ENCODE measurements at places on chromosomes 1 and 21.

DNA sequence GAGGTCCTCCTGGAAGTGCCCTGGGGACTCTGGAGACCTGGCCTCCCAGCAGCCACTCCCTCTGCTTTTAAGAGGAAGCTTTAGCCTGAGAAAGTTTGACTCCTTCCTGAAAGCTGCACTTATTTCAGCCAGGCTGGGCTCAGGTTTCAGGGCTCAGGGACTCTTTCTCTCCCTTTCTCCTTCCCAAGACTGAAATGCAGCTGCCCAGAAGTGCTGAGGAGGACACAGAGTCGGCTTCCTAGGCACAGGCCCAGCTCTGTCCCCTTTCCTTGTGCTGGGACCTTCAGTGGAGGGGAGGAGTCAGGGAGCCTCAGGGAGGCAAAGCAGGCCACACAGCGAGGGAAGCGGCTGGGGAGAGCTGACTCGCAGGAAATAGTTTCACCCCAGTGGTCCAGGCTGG is 137.3 kb downstream of the NAV1 start:
- DNase-seq = no peak

DNA sequence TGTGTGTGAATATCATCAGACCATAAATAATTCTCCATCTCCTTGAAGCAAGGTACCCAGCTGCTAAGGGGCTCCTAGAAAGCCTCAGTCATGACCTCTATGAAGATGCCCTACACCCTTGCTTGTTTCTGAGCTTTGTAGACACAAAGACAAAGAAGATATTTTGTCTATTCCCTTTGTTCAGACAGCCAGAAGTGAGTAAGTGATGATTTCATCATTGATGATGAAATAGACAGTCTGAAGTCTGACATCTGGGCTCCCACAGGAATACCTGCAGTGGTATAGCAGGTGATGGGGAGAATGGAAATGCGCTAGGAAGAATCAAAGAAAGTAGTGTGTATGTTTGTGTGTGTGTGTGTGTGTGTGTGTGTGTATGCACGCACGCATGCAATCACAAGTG is 82.2 kb upstream of the DPT start:
- DNase-seq = no peak

GRCh38 chr1:31196685-31197084 is 43.0 kb downstream of the NKAIN1 start:
- no peak for DNase-seq

DNA sequence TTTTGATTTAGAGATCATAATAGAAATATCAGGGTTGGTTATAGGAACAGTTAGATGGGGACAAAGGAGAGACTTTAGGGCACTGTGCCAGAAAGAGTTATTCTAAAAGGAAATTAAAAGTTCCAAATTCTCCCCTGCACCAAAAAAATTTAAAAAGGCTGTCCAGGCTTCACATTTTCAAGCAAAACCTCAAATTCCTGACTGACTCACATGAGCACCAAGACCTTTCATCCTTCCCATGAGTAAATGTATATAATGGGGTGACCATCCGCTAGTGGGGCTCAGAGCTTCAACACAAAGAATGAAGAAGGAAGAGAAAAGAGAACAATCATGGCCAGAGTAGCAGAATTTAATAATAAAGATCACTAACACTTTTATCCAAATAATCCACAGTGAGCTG is 131.6 kb upstream of the MROH9 start:
- DNase-seq = no peak

- DNase-seq = no peak
Observed at GRCh38 chr1:29196863-29197589, 15.3 kb upstream of the SRSF4 start.

GRCh38 chr1:34460193-34460592 is 283.5 kb downstream of the C1orf94 start:
- DNase-seq = peak; percentile 37

DNA sequence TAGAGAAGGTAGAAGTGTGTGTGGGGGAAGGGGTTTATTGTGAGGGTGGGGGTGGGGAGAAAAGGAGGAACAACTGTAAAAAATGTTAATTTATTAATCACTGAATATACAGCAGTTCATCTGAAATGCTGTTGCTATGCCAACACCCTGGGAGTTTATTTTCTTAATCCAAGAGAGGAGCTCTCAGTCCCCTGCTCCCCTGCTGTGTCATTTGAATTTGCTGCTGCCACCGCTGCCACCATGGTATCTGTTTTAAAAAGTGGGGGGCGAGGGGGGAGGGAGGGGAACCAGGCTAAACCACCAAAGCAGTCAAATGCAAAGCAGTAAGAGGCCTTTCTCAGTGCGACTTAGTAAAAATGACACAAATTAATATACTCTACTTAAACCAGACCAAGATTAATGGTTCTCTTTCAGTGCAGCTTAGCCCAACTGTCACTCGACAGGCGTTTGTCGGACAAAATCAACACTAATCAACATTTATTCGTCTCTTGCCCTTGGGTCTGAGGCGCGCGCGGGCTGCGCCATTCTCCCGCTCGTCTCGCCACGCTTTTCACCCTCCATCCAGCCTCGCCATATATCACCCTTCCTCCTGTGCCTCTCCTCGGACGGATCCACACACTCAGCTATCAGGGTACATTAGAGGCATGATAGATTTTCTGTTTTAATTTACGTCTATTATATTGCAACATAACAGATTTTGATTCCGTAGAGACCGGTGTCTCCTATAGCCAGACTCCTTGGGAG is 76.2 kb downstream of the PBX1 start:
- no peak for DNase-seq

DNA sequence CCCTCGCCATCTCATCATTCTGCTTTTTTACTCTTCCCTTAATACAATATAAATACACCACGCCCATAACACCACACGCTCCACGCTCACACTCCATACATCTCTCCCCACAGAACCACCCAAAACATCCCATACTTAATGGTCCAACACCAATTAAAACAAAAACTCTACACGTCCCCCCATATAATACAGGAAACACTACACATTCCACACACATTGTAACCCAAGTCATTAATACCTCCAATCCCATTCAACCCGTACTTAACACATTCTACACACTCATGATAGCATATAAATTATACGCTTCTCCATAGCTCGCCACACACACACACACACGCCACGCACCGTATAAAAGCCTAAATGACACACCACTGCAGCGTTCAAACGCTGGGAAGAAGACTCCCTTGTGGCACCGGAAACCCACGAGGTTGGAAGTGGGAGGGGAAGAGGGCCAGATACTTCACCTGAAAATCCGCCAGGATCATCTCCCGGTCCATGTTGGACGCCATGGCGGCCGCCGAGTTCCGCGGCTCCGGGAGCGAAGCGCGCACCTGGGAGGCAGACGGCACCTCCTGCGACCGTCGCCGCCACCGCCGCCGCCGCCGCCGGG is 659 bp downstream of the FAF1 start:
- peak; percentile 41 for DNase-seq

GRCh38 chr1:12078938-12079861 is 16.1 kb downstream of the TNFRSF8 start:
- peak; percentile 74 for DNase-seq

DNA sequence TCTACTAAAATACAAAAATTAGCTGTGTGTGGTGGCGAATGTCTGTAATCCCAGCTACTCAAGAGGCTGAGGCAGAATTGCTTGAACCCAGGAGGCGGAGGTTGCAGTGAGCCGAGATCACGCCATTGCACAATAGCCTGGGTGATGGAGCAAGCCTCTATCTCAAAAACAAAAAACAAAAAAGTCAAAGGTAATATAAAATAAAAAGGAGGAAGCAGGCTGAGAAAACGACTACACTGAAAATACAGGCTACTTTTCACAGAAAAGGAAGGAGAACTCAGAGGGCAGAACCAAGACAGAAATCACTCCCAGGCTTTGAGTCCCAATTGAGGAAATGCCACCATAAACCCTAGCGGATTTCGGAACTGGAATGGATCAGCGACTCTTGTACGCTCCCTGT is 5.9 kb upstream of the A3GALT2 start:
- DNase-seq = no peak

DNA sequence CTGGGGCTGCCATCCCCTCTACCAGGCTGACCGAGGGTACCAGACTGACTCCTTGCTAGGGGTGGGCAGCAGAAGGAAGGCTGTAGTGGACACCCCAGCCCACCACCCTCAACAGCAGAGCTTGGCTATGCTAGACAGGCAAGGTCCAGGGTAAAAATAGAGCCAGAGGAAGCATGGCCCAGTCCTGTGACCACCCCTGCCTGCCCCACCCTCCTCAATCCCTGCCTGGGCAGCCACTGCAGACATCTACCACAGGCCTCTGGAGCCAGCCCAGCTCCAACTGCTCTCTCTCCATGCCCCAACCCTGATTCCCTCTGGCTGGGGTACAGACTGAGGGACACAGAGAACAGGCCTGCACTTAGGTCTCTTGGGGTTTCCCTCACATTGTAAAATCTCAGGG is 1.7 kb downstream of the S100A1 start:
- DNase-seq = no peak

DNA sequence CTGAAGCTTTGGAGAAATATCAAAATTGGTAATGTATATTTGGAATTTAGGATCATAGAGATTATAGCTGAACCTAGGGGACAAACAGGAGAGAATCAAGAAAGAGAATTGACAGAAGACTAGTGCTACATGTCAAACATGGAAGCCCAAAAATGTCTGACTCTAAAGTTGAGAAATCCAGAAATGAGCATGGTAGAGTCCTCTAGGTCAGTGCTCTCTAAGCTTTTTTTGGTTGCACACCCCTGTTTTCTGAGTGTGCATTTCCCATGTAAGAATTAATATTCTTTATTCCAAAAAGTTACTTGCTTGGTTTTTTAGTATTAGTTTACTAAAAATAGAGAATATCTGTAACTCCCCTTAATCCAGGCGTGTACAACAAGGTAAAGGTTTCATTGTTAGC is 25.6 kb downstream of the NFYC start:
- DNase-seq = no peak

DNA sequence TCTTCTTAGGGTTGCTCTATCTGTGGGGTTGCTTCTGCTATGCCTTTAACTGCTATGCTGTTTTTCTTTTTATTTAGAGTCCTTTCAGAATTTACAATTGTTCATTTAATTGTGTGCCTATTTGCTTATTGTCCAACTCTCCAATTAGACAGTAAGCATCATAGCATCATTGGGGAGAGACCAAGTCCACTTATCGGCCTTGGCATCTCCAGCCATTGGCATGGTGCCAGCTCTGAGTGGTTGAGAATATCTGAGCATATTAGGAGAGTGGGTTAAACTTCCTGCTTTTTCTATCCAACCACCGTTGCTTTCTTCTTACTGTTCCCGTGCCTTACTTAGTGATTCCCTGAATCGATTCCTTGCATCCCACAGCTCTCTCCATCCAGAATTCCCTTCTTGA is 535.0 kb downstream of the AJAP1 start:
- DNase-seq = no peak

- no peak for DNase-seq
Observed at GRCh38 chr21:36966821-36967768, 626 bp upstream of the HLCS start.

GRCh38 chr1:159752135-159752580 is 28.6 kb upstream of the DUSP23 start:
- DNase-seq = no peak

DNA sequence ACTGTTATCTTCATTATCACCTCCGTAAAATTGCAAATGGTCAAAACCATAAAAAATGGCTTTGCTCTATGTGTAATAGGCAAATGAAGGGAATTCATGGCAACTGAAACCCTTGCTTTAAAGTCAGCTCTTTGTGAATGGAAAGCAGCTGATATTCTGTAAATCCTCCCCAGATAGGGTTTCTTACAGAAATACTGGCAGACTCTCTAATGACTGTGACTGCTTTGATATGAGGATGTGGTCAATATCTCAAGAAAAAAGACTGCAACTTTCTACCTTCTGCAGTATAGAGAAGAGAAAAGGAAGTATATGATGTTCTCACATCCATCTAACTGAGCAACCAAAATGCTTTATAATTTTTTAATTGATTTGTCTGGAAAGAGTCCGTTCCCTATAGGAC is 193.1 kb downstream of the ST6GALNAC3 start:
- DNase-seq = no peak

DNA sequence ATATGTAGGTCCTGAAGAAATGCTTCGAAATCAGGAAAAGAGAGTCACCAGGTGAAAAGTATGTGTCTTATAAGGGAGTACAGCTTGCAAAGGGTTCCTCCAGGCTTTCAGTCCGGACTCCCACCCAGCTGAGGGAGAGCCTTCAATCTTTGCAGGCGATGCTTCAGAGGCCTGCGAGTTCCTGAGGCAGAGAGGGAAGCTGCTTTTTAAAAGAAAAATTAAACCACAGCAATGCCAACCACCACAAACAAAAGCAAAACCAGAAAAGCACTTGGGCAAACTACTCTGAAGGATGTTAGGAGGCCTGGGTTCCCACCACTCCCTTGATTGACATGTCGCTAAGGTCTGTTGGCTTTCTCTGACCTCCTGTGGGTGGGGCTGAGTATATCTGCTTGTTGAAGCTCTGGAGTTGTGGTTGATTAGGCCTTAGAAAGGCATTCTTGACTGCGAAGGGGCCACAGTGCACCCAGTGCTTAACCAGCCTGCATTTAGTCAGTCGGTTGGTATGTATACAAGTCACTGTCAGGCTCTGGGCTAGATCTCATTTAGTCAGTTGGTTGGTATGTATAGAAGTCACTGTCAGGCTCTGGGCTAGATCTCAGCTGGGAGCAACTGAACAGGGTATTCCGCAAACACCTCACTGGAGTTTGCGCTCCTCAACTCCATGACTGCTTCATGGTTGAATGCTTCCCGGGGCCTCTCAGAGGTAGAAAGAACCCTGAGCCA is 1.2 kb downstream of the NIPAL3 start:
- DNase-seq = no peak

DNA sequence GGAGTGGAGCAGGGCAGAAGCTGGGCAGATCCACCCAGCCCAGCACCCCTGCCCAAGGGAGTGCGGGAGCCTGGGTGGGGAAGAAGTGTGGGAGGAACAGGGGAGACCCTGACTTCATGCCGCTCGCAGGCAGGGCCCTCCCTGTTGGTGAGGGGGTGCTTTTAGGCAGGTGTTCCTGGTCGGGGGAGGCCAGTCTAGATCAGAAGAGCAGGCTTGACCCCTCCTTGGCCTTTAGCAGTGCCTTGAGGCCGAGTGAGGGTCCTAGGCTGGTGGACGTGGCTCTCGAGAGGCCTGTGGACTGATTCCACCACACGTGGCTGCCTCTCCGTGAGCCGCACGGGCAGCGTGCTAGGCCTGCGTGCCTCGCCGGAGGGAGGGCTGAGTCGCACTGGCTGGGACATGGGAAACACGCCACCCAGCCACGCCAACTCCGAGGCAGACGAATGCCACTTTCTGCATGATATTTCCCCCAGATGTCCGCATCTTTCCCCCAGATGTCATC is 19.4 kb upstream of the COL18A1 start:
- no peak for DNase-seq

- peak; percentile 77 for DNase-seq
Observed at GRCh38 chr1:154608397-154609270, 648 bp upstream of the ADAR start.

DNA sequence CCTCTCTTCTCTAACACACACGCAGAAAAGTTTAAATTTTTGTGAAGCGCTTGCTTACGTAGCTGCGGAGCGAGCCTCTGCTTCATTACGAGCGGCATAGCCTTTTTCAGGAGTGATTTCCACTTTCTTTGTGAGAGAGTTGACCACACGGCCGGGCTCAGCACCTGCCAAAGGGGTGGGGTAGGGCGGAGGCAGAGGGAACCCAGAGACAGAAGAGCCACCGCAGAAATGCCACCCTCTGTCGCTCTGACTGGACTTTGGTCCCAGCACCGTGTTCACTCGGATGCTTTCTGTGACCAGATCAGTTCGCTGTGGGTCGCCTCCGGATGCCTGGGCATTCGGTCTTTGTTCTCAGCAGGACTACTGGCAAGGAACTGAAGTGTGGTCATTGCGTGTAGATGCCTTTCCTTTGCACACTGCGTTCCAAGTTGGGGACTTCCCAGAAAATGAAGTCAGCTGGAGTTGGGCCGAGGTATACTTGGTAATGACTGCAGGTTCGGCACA is 883 bp downstream of the CHODL start:
- peak; percentile 8 for DNase-seq

Data from SK-N-SH (cell line).